ENCODE measurements at places on chromosomes 7 and 10. TPM values are rescaled to one million over a fixed set of nuclear protein-coding genes. Genes with fewer than 3 reads are reported as not detected.

Gene OR6B1
- total RNA-seq = not detected

GRCh38 chr7:1226186-1226901 is 6.3 kb upstream of the UNCX start:
- H3K4me3 ChIP-seq = no peak overlapping the region
- H3K4me1 ChIP-seq = no peaks in the 10 kb centered on the region
- no peak overlapping the region for H3K27ac ChIP-seq
- no peaks in the 10 kb centered on the region for H3K36me3 ChIP-seq
- H3K27me3 ChIP-seq = peaks cover 74% of the 10 kb centered on the region

Gene ZWINT
- 4.0 TPM for total RNA-seq

GRCh38 chr10:48470893-48471805 is 133.7 kb downstream of the ARHGAP22 start:
- H3K4me1 ChIP-seq = peaks cover 2% of the 10 kb centered on the region
- no peaks in the 10 kb centered on the region for H3K36me3 ChIP-seq
- no peak for DNase-seq
- H3K27ac ChIP-seq = no peak overlapping the region
- no peak overlapping the region for H3K4me3 ChIP-seq

- H3K27me3 ChIP-seq = no peaks in the 10 kb centered on the region
- H3K27ac ChIP-seq = no peak overlapping the region
- no peak overlapping the region for H3K4me3 ChIP-seq
- DNase-seq = no peak
- no peaks in the 10 kb centered on the region for H3K4me1 ChIP-seq
Measured at GRCh38 chr7:94995921-94996320, 88.5 kb downstream of the PPP1R9A start.

GRCh38 chr10:4617589-4617988 is 208.4 kb upstream of the AKR1E2 start:
- H3K36me3 ChIP-seq = no peaks in the 10 kb centered on the region
- H3K4me3 ChIP-seq = no peak overlapping the region
- DNase-seq = no peak
- H3K27me3 ChIP-seq = no peaks in the 10 kb centered on the region
- no peak overlapping the region for H3K27ac ChIP-seq

GRCh38 chr10:132793213-132793612 is 7.3 kb upstream of the NKX6-2 start:
- H3K27me3 ChIP-seq = peaks cover 6% of the 10 kb centered on the region
- H3K4me1 ChIP-seq = peaks cover 5% of the 10 kb centered on the region
- H3K36me3 ChIP-seq = no peaks in the 10 kb centered on the region
- H3K4me3 ChIP-seq = no peak overlapping the region

Data from thyroid gland (tissue), 4 donors.